ENCODE measurements at places on chromosomes 16 and 17. TPM values are rescaled to one million over a fixed set of nuclear protein-coding genes. Genes with fewer than 3 reads are reported as not detected.

- DNase-seq, result no peak
These were observed 4.3 kb downstream of the KLHL36 start for GRCh38 chr16:84652566-84652965.

- peak; percentile 4 for DNase-seq
These were observed 5.4 kb downstream of the RECQL5 start for GRCh38 chr17:75661531-75661930.

Gene MYCBPAP
- total RNA-seq, result 0.51 TPM

- DNase-seq, result no peak
These were observed 44.9 kb upstream of the BAHCC1 start for GRCh38 chr17:81350320-81350890.

Gene NPIPA2
- total RNA-seq, result not detected

DNA sequence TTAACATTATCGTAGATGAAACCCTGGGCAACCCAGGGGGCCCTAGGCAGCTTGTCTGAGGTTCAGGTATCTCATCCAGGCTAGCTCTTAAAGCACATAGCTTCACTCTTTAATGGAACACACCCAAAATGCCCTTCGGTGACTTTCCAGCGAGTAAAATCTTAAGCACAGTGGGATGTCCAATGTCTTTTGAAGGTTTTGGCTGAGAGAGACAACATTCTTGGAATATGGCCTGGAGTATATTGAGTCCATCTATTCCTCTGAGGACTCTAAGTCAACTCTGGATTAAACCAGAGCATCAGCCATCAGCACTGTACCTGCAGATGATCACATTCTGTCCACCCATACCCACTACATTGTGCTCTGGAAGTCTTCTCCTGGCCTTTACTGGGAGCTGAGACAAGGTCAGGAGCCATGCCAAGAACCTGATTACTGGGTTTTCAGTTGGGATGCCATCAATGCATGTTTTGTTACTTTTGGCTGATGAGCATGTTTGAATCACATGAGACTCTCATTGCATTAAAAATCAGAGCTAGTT is 63.4 kb upstream of the CDH11 start:
- no peak for DNase-seq

- DNase-seq, result no peak
These were observed 46.9 kb downstream of the TEKT5 start for GRCh38 chr16:10647721-10648296.

GRCh38 chr17:29390851-29391631 is 878 bp downstream of the TAOK1 start:
- peak; percentile 33 for DNase-seq

- no peak for DNase-seq
These were observed 37.8 kb downstream of the ITGAE start for GRCh38 chr17:3762922-3763776.

Gene CCL1
- not detected for total RNA-seq

Gene SMIM36
- total RNA-seq, result not detected

DNA sequence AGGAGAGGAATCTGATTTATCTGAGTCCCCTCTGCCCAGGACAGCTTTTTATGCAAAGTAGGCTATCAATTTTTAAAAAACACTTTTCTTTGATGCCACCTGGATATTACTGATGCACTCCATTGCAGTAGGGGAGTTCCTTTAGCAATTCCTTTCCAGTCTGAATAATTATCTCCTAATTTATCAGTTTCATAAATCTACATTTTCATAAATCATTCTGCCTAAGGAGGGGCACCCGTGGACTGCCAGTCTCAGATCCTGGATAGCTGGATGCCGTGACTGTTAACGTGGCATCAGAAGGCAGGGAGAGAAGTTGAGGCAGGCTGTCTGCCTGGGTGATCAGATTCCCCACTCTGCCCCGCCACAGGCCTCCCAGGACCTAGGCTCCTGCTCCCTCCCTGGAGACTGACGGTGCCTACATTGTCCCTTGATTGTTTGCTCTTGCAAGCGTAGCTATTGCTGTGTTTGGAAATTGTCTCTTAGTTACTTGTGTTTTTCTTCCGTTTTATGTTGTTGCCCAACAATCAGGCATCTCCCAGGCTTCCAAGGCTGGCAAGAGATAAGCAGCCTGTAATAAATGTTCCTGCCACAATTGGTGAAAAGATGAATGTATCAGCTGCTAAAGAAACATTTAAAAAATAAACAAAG is 75.2 kb downstream of the KATNIP start:
- DNase-seq, result no peak

Gene KCNJ2
- 1.4 TPM for total RNA-seq

Measured in right lobe of liver (tissue), 6 donors.